Tibial nerve (tissue), 4 donors: ENCODE measurements at places on chromosomes 5 and 9.
A peak's percentile ranks its signal among the peaks of the same experiment; 100 is the strongest.

GRCh38 chr9:128899566-128900322, 17.8 kb downstream of the LRRC8A start:
- DNase-seq: no peak

DNA sequence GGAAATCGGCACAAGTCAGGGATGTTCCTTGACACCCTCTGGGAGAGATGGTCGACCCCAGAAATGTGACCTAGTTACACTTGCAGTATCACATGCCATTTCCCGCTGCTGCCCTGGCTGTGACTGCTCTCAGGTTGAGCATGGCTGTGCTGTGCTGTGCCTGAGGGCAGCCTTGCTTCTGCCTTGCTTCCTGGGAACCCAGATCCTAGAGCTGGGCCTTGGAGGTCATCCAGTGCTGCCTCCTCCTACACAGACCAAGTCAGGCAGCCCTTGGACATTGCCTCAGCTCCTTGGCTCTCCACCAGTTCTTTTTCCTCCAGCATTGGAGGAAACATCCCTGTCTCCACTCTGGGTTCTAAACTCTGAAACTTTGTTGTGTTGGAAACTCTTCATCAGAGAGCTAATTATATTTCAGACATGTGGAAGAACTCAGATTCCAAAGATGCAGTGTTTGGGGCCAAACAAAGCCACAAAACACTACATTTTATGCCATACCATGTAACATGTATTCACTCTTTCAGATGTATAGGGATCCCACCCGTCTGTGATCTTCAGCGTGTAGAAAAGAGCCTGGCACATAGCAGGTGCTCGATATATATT, 6.1 kb downstream of the MAMDC2 start:
- peak; percentile 89 for DNase-seq

- no peak for DNase-seq
These were observed 38.8 kb downstream of the IARS1 start for GRCh38 chr9:92254381-92255337.

GRCh38 chr9:2424619-2425033, 197.0 kb upstream of the VLDLR start:
- no peak for DNase-seq

DNA sequence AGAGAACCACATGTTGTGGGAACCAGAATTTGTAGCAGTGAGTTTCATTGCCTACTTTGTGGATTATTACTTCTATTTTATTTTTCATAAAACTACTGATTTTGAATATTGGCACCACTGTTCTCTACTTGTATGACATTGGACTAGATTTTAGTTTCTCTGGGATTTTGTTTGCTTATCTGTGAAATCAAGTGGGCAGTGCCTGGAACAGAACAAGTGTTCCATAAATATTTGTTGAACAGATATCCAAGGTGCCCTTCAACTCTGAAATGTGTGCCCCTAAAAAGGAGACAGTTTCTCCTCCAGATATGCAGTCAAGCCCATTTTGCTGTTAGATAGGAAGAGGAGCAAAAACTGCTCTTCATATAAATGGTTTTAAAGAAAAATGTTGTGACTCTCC, 42.6 kb downstream of the ADAMTSL1 start:
- no peak for DNase-seq
